ENCODE measurements at places on chromosomes 13 and 19. TPM values are rescaled to one million over a fixed set of nuclear protein-coding genes. Genes with fewer than 3 reads are reported as not detected.

- peak overlapping the region; percentile 83 for H3K4me3 ChIP-seq
- H3K27ac ChIP-seq = no peak overlapping the region
- no peaks in the 10 kb centered on the region for H3K4me1 ChIP-seq
- H3K36me3 ChIP-seq = no peaks in the 10 kb centered on the region
Measured at GRCh38 chr13:34941436-34941834, 635 bp upstream of the NBEA start.

DNA sequence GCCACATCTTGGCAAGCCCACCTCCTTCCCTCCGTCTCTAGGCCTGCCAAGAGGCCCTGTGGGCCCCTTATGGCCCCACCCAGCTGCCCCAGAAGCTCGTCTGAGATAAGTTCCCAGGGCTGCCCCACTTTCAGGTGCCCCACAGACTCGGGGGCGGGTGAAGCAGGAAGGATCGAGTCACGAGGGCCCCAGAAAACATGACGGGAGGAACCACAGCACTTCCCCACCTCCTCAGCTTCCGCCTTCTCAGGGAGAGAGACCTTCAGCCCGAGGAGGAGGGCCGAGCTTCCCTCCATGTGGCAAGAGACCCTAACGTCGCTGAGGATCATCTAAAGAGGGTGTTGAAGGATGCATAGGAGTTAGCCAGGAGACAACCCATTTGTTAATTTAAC, 4.5 kb upstream of the IL12RB1 start:
- no peak for DNase-seq
- H3K27ac ChIP-seq = no peak overlapping the region
- no peaks in the 10 kb centered on the region for H3K27me3 ChIP-seq
- H3K4me1 ChIP-seq = no peaks in the 10 kb centered on the region

CEP89 gene
- 11.5 TPM for total RNA-seq

PHLDB3 gene
- total RNA-seq = 8.9 TPM

SMARCA4 gene
- 44.0 TPM for total RNA-seq
